Muscle of leg (tissue), 16 donors: ENCODE measurements at places on chromosomes 11 and 22. TPM values are rescaled to one million over a fixed set of nuclear protein-coding genes. Genes with fewer than 3 reads are reported as not detected.
A peak's percentile ranks its signal among the peaks of the same experiment; 100 is the strongest.

MMP11 gene
- polyA plus RNA-seq = 6.2 TPM

FGF4 gene
- 5.6 TPM for polyA plus RNA-seq

DNA sequence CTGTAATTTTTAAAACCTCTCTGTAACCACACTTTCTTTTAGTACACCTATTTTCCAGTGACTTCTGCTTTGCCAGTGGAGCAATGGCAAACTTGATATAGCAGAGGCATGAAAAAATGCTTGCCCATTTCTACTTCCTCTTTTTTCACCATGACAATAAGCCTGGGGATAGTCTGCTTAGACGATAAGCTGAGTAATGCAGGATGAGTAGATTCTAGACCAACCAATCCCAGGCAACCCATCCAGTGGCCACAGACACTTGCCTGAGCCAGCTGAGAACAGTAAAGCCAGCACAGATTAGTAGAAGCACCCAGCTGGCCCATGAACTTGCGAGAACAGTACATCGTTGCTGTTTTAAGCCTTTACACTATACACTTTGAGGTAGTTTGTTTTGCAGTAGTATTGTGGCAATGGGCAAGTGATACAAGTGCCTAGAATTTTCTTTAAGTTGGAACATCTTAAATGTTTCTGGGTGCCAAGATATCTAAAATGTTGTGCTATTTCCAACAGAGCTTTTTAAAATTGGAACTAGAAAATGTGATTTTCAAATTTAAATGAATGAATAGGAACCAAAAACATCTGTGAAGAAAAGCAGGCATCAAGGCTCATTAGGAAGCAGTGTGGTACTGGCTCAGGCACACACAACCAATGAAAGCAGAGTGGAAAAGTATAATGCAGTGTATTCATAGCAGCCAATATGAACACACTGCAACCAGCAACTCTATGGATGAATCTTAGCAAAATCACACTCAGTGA is 37.7 kb downstream of the DDI1 start:
- peak; percentile 25 for DNase-seq

DNA sequence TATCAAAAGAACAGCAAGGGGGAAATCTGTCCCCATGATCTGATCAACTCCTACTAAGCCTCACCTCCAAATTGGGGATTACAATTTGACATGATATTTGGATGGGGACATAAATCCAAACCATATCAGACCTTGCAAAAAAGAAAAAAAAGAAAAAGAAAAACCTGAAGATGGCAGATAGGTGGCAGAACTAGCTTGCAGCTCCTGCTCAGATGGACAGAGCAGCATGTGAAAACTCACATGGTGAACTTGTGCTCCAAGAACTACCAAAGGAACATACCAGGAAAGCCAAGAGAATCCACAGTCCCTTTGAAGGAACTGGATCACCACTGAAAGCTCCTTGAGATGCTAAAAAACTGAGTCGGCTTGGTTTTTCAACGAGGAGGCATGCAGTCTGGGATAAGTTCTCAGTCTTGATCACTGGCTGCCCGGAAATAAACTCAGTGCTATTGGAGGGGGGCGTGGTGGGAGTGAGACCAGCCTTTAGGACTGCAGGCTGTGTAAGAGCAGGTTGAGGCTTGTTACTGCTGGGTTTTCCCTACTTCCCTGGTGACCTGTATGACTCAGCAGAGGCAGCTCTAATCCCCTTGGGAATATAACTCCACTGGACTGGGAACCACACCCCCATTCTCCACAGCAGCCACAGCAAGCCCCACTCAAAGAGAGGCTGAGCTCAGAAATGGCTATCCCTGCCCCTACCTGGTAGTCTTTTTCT is 358.3 kb upstream of the ARHGAP42 start:
- no peak for DNase-seq

DNA sequence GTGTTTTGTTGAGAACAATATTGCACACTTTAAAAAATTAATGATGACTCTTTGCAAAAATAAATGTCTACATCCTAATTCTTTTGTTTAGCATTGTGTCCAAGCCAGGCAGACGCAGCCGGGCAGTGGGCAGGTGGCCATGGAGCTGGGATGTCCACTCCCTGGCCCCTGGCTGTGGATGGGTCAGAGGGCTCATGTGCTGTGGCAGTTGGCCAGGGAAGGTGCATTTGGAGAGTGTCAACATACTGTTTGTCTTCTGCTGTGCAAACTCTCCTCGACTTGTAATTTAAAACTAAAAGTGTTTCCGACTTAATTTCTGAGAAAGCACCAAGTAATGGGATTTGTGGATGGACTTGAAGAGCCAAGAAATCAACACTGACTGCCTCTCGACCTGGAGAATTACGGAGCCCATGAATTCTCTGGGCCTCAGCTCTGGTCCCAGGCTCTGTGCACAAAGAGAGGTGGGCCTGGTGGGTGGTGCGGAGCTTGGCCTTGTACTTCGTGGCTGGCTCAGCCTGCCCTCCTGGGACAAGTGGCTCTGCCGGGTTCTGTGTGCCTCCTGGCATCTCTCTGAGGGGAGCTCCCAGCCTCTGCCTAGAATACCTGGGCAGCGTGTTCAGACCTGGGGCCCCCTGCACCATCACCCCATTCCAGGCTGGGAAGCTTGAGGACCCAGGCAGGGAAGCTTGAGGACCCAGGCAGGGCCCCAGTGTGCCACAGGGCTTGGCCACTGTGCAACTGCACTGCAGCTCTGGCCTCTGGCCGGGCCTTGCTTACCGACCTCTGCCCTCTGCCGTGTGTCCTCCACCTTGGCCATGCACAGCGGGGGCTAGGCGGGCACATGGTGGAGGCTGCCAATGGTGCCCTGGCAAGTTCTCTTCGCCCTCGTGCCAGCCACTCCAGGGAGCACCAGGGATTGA is 46.4 kb downstream of the RTN4R start:
- no peak for DNase-seq

RIMBP3B gene
- not detected for polyA plus RNA-seq

ASPHD2 gene
- 2.0 TPM for polyA plus RNA-seq

DNA sequence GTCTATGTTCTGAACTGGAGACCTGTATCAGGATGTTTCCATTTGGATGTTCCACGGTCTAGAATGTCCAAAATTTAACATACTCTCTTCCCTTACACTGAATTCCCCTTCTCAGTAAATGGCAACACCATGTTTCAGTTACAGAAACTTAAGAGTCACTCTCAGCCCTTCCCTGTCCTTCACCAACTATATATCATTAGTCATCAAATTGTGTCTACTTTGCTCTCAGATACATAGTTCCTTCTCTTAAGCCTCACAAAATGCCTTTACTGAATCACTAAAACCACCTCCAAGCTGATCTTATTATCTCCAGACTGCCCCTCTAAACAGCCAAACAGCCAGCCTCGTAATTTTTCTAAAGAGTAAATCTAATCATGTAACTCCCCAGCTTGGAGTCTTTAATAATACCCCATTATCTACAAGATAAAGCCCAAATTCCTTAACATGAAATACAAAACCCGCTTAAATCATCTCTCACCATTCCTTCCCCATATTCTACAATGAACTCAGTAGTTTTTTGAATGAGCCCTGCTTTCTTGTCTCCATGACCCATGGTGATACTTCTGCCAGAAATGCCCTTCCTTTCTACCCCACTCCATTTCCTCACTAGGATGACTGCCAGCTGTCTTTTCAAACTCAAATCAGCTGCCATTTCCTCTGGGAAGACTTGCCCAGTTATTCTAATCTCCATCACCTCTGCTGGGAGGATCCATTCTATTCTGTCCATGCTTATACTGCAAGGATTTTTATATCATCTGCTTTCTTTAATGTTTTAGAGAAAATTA is 102.7 kb upstream of the ARHGAP42 start:
- no peak for DNase-seq

DNA sequence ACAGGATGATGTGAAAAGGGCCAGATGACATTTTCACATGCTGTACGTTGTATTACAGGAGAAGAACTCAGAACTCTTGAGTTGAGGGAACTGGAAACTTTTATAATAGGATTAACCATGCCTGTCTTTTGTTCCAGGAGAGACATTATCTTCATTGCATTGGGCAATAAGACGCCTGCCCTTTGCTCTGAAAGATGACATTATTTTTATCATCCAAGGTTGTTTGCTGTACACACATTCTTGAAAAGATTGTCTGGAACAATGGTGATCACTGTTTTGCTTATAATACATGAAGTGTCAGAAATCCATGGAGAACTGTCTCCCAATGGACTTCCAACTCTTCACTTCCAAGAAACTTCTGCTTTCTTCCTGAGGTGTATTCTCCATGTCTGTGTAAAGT is 334.6 kb upstream of the B3GAT1 start:
- DNase-seq = no peak

DNA sequence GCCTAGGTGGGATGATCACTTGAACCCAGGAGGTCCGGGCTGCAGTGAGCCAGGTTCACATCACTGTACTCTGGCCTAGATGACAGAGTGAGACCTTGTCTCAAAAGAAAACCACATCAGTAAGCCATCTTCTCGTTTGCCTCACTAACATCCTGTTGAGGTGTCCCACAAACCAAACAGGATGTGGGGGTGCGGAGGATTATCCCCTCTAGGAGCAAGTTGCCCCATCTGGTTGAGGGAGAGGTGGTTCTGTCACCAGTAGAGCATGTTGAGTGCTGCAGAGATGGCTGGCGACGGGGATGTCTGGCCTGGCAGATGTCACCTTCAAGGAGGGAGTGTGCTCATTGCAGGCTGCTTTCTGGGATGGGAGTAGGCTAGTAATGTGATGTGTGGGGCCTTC is 72.4 kb downstream of the ZNRF3 start:
- no peak for DNase-seq

- DNase-seq = no peak
Observed at GRCh38 chr22:44357296-44357965, 44.7 kb upstream of the SHISAL1 start.

CEND1 gene
- polyA plus RNA-seq = 0.57 TPM
